ENCODE measurements at places on chromosomes 11 and 22.

- DNase-seq = no peak
Observed at GRCh38 chr22:42912059-42912458, 55.0 kb upstream of the ARFGAP3 start.

GRCh38 chr22:43385770-43386641 is 25.8 kb upstream of the MPPED1 start:
- peak; percentile 73 for DNase-seq

GRCh38 chr11:105492010-105492409 is 117.9 kb upstream of the GRIA4 start:
- DNase-seq = no peak

DNA sequence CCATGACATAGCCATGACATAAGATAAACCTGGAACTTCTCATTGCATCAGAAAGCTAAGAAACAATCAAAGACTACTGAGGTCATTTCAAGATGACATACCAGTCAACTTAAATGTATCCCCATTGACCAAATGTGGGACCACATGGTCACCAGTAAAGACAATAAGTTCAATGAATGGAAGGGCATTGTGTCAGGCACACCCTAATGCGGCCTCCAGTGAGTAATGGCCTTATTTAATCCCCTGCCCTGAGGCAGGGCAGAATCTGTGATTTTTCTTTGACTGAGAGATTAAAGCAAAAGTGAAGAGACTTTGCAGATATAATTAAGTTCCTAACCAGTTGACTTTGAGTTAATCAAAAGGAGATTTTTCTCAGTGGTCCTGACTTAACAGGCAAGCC is 17.3 kb upstream of the SYT8 start:
- no peak for DNase-seq

GRCh38 chr22:31602259-31602952 is 59.6 kb downstream of the PISD start:
- no peak for DNase-seq

DNA sequence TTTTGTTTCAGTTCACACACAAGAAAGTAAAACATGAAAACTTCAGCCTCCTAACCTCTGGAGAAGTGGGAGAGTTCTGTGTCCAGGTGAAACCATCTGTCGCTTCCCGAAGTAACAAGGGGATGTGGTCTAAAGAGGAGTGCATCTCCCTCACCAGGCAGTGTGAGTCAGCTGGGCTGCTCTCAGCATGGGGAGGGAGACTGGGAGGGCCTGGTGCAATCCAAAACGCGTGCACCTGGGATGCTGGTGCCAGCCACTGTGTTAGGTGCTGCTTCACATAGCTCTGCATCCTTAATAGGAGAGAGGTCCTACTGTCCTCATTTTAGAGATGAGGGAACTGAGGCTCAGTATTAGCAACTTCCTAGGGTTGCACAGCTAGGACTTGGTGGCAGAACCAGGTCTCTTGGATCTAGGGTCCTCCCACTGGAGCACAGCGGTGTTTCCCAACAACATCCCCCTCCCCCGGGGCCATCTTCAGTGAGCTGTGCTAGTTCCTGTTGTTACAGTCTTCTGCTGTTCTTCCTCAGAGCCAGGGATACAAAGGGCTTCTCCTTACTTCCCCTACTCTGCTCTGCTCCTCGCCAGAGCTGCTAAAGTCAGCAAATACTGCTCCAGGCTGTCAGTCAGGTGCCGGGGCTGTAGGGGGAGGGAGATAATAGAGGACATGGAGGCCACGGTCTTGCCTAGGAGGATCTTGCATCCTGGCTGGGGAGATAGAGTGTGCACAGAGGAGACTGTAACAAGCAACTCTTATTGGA is 8.0 kb downstream of the IL10RA start:
- no peak for DNase-seq
